ENCODE measurements at places on chromosomes 12 and 14.

DNA sequence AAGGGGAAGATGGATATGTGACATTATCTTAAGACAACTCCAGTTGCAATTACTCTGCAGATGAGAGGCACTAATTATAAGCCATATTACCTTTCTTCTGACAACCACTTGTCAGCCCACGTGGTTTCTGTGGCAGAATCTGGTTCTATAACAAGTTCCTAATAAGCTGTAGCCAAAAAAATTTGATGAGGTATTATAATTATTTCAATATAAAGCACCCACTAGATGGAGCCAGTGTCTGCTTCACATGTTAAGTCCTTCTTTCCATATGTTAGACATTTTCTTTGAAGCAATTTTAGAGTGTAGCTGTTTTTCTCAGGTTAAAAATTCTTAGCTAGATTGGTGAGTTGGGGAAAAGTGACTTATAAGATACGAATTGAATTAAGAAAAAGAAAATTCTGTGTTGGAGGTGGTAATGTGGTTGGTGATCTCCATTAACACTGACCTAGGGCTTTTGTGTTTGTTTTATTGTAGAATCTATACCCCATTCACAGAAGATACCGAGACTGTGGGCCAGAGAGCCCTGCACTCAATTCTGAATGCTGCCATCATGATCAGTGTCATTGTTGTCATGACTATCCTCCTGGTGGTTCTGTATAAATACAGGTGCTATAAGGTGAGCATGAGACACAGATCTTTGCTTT is 36.9 kb downstream of the PSEN1 start:
- no peak for DNase-seq

DNA sequence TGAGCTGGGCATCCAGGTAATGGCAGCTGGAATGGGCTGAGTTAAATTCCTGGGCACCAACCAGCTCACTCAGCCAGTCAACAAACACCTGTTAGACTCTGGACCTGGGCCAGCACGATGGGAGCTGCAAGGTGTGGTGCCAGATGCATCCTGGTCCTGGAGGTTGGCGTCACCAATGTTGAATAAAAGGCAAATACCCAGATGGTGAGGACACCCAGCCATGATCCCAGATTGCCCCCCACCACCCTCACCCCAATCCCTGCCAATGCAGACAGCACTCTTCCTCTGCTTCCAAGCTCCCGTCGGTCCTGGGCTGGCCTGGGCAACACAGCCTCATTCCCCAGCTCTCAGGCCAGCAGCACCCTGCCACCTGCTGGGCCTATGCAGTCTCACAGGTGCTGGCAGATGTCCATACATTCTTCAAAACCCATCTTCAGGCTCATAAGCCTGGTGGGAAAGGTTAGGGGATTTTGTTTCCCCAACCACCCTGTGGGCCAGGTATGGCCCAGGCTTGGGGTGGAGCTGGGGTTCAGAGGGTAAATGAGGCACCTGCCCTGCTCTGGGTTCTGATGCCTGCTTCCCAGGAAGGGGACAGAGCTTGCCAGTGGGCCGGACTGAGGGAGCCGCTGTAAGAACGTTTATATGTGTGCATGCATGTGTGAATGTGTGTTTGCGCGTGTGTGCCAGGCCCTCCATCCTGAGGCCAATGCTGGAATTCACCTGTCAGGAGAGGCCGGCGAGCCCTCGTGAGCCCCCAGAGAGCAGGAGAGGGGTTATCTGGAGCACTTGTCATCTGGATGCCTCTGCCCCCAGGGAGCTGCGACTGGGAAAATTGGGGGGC is 58.0 kb downstream of the LGMN start:
- DNase-seq, result no peak

DNA sequence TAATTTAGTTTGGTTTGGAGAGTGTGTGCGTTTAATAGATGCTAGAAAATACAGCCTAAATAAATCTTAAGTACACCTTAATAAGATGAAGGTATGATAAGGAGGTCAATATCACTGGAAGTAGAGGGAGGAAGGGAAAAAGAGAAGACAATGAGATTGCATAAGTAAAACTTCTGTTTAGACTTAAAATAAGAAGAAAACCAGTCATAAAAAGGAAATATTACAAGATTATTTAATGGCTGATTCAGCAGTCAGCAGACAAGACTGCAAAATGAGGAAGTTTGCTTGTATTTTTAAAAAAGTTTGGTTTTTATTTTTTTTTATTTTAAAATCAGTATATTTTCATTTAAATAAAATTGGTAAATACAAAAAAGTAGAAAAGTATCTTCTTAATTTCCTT is 3.2 kb downstream of the SLC38A6 start:
- DNase-seq, result no peak

- DNase-seq, result no peak
Measured at GRCh38 chr12:39301422-39301821, 141.5 kb downstream of the KIF21A start.

DNA sequence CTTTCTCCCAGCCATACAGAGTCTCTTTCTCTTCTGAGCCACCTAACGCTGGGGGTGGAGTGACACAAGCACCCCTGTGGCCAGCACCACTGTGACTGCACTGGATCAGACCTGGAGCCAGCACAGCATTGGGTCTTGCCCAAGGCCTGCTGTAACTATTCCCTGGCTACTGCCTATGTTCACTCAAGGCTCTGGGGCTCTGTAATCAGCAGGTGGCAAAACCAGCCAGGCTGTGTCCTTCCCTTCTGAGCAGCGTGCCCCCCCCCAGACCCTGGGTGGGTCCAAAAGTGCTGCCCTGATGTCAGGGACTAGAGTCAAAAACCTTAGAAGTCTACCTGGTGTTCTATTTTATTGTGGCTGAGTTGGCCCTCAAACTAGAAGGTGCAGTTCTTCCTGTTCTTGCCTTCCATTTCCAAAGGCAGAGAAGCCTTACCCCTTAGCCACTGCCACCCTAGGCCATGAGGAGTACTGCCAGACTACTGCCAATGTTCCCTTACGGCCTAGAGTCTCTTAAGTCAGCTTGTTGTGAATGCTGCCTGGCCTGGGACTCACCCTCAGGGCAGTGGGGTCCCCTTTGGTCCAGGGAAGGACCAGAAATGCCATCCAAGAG is 49.9 kb downstream of the PELI2 start:
- no peak for DNase-seq

DNA sequence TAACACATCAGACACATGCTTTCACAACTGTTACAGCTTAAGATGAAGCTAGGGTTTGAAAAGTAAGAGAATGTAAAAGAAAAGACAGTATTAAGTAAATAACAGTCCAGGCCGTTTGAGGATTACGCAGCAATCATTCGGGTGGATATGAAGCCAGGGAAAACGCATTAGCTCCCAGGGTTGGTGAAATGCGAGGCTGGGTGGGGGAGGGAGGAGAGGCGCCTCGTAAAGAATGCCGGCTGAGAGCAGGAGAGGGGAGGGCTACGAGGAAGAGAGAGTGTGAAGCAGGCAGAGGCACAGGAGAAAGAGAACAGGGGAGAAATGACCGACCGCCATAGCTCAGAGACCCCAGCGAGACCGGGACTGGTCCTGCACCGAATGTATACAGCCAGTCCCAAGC is 73.0 kb downstream of the IQSEC3 start:
- DNase-seq, result no peak

- DNase-seq, result no peak
Measured at GRCh38 chr12:116759783-116760621, 21.9 kb downstream of the RNFT2 start.

DNA sequence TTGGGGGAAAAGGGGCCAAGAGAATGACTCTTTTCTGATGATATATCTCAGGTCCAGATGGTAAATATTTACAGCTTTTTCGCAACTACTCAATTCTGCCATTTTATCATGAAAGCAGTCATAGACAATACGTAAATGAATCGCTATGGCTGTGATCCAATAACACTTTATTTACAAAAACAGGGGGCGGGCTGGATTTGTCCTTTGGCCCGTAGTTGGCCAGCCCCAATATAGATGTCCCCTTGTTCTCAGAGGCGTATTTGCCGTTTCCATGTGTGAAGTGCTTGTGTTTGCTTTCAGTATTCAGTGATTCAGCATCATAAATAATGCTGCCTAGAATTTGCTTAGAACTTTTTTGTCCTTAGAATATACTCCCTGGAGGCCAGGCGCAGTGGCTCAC is 77.2 kb downstream of the CCDC92 start:
- DNase-seq, result no peak

- DNase-seq, result no peak
Measured at GRCh38 chr12:123336530-123336929, 28.1 kb downstream of the SBNO1 start.

- DNase-seq, result no peak
Measured at GRCh38 chr14:35155962-35156361, 33.6 kb downstream of the PRORP start.

DNA sequence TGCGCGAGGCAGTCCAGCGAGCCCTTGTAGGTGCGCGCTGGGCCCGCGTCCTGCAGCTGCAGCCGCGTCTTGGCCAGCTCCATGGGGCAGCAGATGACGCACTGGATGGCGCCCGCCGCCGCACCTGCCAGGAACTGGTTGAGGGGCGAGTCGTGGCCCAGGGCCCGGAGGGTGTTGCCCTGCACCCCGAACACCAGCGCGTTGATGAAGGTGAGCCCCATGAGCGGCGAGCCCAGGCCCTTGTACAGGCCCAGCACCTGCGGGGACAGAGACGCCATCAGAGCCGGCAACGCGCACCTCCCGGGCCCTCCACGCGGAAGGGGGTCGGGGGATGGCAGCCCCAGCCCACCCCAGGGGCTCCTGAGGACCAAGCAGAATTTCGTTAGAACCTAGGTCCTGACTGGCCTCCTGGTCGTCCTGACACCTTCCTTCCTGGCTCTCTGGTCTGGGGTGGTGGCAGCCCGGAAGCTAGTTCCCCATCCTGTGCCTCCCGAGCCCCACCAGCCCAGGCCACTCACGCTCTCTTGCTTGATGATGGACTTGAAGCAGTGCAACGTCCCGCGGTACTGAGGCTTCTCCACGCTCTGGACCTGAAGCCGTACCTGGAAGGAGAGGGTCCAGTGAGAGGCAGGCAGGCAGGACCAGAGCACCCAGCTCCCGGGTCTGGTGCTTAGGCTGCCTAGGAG is 13.3 kb downstream of the SLC25A29 start:
- no peak for DNase-seq

DNA sequence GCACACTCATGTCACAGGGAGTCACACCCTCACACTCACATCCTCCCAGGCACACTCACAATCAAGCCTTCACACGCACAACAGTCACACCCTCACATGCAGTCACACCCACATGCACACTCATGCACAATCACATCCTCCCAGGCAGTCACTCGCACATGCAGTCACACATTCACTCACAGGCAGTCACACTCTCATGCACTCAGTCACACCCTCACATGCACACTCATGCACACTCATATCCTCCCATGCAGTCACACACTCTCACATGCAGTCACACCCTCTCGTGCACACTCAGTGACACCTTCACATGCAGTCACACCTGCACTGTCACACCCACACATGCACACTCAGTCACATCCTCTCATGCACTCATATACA is 12.3 kb downstream of the TMEM179 start:
- DNase-seq, result no peak

Data from NCI-H2081 treated with DMSO at 0.1 percent for 48 hours (cell line).